ENCODE measurements at places on chromosomes 6 and 20.

DNA sequence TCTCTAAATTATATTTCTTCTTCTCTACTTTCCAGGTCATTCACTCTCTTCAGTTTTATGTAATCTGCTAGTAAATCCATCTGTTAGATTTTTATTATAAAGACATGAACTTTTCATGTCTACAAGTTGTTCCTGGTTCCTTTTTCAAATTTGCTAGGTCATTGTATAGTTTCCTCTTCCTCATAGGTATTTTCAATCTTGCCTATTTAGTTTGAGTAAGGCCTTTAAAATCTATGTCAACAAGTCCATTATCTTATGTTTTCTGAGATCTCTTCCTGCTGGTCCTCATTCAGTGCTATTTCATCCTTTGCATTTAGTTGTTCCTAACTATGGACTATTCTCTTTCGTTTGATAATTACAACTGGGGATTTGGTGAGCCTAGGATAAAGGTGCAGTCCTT is 11.0 kb downstream of the RRBP1 start:
- no peak for DNase-seq

- no peak for DNase-seq
Measured at GRCh38 chr20:9755301-9755700, 83.6 kb downstream of the PAK5 start.

- DNase-seq: no peak
Measured at GRCh38 chr20:56715902-56716519, 86.9 kb downstream of the TFAP2C start.

DNA sequence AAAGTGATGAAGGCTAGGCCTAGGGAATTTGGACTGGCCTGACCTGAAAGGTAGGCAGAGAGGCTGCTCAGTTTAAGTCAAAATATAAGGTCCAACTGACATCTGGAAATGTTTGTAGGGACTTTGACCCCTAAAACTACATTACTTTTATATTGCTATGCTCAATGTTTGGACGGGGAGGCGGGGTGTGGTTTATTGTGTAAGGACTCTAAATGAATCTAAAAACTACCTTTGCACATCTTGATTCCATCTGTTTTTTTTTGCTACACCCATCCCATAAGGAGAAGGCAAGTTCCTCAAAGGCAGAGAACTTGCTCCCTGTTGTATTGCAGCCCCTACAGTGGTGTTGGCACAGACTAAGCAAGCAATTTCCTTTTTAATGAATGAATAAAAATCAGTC is 227.1 kb downstream of the HACE1 start:
- no peak for DNase-seq

GRCh38 chr20:10739134-10739533 is 65.3 kb upstream of the JAG1 start:
- no peak for DNase-seq
